ENCODE measurements at places on chromosomes 13 and 19.

- DNase-seq, result no peak
Observed at GRCh38 chr13:96020931-96021330, 32.3 kb downstream of the UGGT2 start.

DNA sequence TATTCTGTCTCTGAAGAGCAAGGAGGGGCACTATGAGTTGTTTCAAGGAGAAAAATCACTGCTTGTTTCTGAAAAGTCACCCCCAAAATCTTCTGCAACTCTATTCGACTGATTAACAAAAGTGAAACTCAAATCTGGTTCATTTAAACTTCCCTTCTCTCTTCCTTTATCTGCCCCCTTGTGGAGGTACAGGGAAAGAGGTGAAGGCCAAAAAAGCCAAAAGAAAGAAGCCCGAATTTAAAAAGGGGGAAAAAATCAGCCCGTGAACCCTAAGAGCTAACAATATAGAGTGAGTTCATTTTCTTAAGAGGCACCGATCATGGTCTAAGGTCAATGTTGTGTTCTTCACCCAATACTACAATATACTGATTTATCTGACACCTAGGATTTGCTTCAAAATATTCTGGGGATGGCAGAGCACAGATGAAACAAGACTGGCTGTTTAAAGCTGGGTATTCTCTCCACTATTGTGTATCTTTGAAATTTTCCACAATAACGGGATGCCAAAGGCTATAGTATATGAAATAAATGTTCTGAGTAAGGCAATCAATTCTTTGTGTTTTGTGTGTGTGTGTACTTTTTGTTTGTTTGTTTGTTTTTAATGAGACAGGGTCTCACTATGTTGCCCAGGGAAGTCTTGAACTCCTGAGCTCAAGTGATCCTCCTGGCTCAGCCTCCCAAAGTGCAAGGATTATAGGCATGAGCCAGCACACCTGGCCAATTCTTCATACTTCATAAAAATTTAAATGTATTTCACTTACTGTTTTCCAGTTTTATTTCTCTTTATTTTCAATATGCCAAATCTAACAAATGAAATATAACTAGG is 55.0 kb upstream of the EEF1AKMT1 start:
- DNase-seq, result no peak

DNA sequence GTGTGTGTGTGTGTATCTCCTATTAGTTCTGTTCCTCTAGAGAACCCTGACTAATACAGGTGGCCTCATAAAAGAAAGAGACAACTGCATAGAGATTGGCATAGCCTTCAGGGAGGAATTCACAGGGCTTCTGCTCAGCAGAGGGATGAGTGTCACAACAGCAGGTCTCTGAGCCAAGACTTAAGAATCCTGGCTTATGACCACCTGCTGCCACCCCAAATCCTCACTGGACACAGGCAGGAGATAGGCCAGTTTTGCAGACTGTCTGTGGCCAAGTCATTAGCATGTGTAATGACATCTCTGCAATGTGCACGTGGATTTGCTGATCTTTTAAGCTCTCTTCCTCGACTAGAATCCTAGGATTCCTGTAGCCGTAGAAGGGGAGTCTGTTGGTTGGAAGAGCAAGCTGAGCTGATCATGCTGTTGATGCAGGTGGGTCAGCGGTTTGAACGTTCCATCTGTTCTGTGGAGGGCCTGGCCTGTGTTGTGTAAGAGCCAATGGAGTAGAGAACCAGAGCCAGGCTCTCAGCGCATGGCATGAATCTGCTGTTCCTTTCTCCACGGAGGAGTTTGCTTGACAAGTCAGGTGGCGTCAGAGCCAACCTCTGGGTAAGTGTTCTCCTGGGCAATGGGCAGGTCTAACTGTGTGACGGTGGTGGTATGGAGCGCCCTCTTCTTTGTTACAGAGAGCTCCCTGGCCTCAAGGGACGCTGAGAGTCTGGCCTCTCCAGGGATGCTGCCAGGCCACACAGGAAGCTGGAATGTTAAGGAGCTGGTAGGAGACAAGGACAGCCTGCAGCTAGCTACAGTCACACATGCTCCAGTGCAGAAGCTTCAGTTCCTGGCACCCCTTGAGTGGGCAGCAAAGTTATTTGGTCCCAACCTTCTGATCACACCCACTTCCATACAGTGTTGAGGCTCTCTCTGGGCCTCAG is 503.1 kb downstream of the FOXO1 start:
- DNase-seq, result no peak

DNA sequence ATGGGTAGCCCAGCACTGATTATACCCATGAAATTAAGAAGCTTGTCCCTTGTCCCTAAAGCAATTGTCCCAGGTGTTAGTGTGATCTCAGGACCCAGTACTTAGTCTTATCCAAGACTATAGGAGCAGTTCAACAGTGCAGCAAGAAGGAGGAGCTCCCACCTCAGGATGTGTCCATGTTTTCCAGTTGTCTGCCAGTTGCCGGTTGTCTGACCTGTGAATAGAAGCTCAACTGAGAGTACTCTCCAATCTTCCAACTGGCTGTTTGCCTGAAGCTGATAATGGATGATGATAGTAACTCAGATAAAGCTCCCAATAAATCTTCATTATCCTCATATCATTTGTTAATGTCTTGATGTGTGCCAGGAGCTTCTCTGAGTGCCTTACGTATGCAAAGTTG is 107.2 kb upstream of the HTR2A start:
- no peak for DNase-seq
